ENCODE measurements at places on chromosomes 7 and 10. TPM values are rescaled to one million over a fixed set of nuclear protein-coding genes. Genes with fewer than 3 reads are reported as not detected.

The PON1 gene
- 0.24 TPM for total RNA-seq

DNA sequence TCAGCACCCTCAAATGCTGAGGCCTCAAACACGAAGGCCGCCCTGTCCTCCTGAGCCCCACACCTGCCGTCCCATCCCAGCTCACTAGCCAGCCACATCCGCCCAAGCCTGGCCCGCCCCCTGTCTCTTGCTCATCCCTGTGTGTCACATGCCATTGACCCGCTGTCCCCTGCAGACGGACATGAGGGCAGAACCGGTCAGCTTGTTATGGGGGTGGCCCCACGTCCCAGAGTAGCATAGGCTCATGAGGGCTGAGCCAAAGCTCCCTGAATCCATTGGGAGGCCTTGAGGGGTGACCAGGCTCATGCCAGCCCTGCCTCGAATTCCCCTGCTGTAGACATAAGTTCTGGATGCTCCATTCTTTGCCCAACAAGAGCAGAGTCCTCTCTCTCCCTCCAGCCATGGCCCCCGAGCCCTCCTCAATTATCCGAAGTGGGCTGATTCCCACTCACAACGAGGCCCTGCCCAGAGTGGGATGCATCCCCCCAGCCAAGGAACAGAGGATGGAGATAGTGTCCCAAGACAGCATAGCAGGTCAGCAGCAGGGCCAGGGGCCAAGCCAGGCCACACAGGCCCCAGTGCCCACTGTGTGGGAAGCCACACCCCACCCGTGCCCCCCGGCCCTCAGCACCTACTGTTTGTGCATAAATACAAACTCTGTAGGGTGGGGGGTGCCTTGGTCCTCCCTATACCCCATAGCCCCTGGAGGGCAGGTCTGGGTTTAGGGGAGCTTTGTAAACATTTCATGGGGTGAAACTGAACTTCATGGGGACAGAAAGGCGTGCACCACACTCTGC is 42.1 kb downstream of the EBF3 start:
- DNase-seq = no peak
- no peak overlapping the region for H3K27ac ChIP-seq
- H3K4me3 ChIP-seq = no peak overlapping the region
- H3K36me3 ChIP-seq = no peaks in the 10 kb centered on the region

GRCh38 chr10:88553116-88553752 is 29.9 kb downstream of the RNLS start:
- H3K27me3 ChIP-seq = no peaks in the 10 kb centered on the region
- no peak overlapping the region for H3K4me3 ChIP-seq
- no peaks in the 10 kb centered on the region for H3K36me3 ChIP-seq
- no peak for DNase-seq
- H3K27ac ChIP-seq = no peak overlapping the region
- no peaks in the 10 kb centered on the region for H3K4me1 ChIP-seq

DNA sequence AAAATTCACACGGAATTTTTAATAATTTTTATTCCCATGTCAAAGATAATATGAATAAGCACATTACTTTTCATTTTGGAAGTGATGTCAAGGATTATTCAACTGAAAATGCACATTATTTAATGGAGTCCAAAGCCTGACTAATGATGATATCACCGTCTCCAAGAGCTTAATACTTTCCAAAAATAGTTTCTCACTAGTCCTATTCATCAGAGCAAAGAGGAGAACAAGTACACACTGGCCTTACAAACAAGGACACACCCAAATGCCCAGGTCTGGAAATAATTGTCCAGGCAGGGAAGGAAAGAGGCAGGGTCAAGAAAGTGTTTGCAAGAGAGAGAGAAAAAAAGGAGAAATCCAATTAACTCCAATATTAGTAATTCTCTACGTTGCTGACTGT is 216.8 kb upstream of the CCDC6 start:
- H3K27ac ChIP-seq = no peak overlapping the region
- no peaks in the 10 kb centered on the region for H3K36me3 ChIP-seq
- no peaks in the 10 kb centered on the region for H3K4me1 ChIP-seq
- no peak for DNase-seq
- no peak overlapping the region for H3K4me3 ChIP-seq
- H3K27me3 ChIP-seq = no peaks in the 10 kb centered on the region

- peaks cover 10% of the 10 kb centered on the region for H3K4me1 ChIP-seq
- H3K27me3 ChIP-seq = no peaks in the 10 kb centered on the region
- peaks cover 7% of the 10 kb centered on the region for H3K36me3 ChIP-seq
- no peak for DNase-seq
These were observed 173.5 kb downstream of the ELMO1 start for GRCh38 chr7:37275078-37275710.

GRCh38 chr7:36562121-36562520 is 162.2 kb downstream of the AOAH start:
- no peak overlapping the region for H3K4me3 ChIP-seq
- H3K4me1 ChIP-seq = peaks cover 28% of the 10 kb centered on the region
- no peaks in the 10 kb centered on the region for H3K27me3 ChIP-seq
- H3K27ac ChIP-seq = no peak overlapping the region
- DNase-seq = no peak

The ASB10 gene
- total RNA-seq = not detected

DNA sequence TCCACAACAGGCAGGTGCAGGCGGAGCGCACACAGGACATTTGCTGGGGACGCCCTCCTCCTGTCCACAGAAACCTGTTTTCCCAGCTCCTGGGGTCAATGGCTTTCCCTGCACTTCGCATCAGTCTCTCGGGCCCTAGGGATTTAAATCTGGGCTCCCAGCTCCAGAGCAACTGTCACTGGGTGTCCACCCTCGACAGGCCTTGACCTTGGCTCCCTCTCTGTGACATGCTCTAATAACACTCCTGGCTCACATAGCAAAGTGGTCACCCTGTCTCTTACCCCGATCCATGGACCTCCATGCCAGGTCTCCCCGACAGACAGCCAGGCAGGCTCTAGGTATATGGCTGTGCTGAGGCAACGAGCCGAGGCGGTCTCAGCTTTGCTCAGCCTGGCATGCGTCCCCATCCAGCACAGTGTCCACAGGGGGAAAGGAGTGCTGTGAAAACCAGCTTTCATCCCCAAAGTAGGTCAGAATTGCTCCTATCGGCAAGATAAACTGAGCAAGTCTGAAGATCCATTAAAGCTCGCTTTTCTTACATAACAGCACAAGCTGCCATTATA is 195.6 kb downstream of the TNS3 start:
- H3K27me3 ChIP-seq = no peaks in the 10 kb centered on the region
- H3K4me3 ChIP-seq = no peak overlapping the region
- no peak for DNase-seq
- peaks cover under 1% of the 10 kb centered on the region for H3K4me1 ChIP-seq

- peak overlapping the region; percentile 26 for H3K27ac ChIP-seq
- H3K36me3 ChIP-seq = peaks cover 47% of the 10 kb centered on the region
- no peaks in the 10 kb centered on the region for H3K27me3 ChIP-seq
These were observed 10.6 kb downstream of the VIM start for GRCh38 chr10:17238445-17239291.

The FKBP6 gene
- 0.47 TPM for total RNA-seq

The GPC2 gene
- total RNA-seq = 0.77 TPM

GRCh38 chr10:5895365-5895764 is 5.3 kb downstream of the FBH1 start:
- no peak for DNase-seq
- peaks cover 25% of the 10 kb centered on the region for H3K36me3 ChIP-seq
- no peak overlapping the region for H3K4me3 ChIP-seq
- peaks cover 37% of the 10 kb centered on the region for H3K4me1 ChIP-seq

The CADPS2 gene
- total RNA-seq = 41.1 TPM

The NPSR1 gene
- not detected for total RNA-seq

DNA sequence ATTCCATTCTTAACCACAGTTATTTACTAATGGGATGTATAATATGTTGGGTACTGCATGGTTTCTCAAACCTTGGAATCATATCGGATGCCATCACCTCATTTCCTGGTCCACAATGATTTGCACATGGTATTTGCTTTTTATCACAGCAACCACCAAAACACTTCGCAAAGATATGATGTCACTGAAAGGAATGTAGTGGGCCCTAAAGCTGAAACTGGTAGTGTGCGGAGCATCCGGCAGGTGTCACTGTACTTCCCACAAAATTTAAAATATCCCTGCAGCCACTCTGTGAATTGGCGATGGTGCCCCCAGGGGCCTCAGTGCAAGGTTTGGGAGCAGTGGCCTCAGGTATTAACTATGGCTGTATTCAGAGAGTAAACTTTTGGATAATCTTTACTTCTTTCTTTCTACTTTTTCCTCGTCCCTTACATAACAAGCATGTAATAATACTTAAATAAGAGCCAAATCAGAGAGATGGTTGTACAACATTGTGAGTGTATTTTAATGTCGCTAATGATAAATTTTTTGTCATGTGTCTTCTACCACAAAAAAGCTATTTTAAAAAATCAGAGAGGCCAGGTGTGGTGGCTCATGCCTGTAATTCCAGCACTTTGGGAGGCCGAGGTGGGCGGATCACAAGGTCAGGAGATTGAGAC is 66.2 kb downstream of the FAM241B start:
- H3K4me1 ChIP-seq = no peaks in the 10 kb centered on the region
- no peak overlapping the region for H3K27ac ChIP-seq
- no peak overlapping the region for H3K4me3 ChIP-seq

GRCh38 chr7:14521183-14521582 is 381.4 kb downstream of the DGKB start:
- no peaks in the 10 kb centered on the region for H3K36me3 ChIP-seq
- H3K4me3 ChIP-seq = no peak overlapping the region
- H3K4me1 ChIP-seq = no peaks in the 10 kb centered on the region
- no peaks in the 10 kb centered on the region for H3K27me3 ChIP-seq
- DNase-seq = no peak

The CLCN1 gene
- not detected for total RNA-seq

The SMO gene
- 3.1 TPM for total RNA-seq

The PSD gene
- total RNA-seq = 5.3 TPM

The C10orf53 gene
- total RNA-seq = not detected

DNA sequence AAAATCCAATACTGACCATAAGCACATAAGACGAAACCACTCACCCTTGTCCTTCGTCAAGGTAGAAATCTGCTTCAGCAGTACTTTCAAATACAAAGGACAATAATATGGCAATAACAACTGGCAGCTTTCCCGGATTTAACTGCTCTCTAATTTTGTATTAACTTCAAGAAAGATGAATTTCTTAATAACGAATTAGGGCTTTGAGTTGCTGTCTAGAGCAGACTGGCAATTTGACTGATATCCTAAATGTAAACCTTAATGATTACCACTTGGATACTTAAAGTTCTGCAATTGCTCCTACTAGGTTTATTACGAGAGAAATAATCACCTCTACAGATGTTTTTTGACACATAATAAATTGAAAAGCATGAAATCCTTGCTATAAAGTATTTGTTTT is 418.7 kb downstream of the MAGI2 start:
- H3K4me3 ChIP-seq = no peak overlapping the region
- H3K36me3 ChIP-seq = no peaks in the 10 kb centered on the region
- H3K27me3 ChIP-seq = no peaks in the 10 kb centered on the region

DNA sequence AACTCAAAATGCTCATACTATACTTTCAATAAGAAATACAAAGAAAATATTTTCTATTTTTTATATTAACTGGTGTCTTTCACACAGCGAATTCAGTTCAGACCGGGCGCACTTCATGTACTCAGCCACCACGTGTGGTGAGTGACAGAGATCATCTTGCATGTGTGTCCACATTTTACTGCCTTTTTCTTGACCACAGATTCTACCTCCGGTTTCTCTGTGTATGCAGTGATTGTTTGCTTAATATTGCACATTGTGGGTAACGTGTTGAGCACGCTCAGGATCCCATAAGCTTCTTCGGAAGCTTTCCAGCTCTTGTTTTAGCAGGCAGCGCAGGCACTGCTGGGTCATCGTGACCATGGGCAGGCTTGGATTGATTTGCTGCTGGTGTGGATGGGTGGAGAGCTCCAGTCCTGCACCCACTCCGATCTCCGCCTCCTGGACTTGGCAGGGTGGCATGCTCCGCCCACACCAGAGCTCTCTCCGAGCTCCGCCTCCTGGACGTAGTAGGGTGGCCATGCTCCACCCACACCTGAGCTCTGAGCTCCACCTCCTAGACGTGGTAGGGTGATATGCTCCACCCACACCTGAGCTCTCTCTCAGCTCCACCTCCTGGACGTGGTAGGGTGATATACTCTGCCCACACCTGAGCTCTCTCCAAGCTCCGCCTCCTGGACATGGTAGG is 253.3 kb downstream of the DIP2C start:
- H3K4me1 ChIP-seq = no peaks in the 10 kb centered on the region
- no peak for DNase-seq
- no peak overlapping the region for H3K4me3 ChIP-seq
- H3K27ac ChIP-seq = no peak overlapping the region
- H3K36me3 ChIP-seq = peaks cover 15% of the 10 kb centered on the region

DNA sequence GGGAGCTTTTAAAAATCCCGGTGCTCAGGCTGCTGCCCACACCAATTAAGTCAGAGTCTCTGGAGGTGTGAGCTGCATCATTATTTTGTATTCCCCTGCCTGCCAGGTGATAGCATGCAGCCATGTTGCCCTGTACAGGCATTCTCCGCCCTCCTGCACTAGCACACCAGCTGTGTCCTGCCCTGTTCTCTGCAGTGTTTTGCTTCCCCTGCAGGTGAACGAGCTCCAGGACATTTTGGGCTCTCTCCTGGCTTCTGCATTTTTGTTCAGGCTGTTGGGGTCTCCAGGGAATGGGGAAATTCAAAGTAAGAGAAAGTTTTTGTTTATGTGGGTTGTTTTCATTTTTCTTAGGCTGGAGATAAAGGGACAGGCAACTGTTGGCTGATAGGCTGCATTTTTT is 271.0 kb upstream of the COBL start:
- no peaks in the 10 kb centered on the region for H3K36me3 ChIP-seq
- no peaks in the 10 kb centered on the region for H3K27me3 ChIP-seq
- H3K4me3 ChIP-seq = no peak overlapping the region

GRCh38 chr10:86062198-86062550 is 304.4 kb downstream of the GRID1 start:
- no peak overlapping the region for H3K27ac ChIP-seq
- DNase-seq = no peak
- no peaks in the 10 kb centered on the region for H3K36me3 ChIP-seq
- H3K4me1 ChIP-seq = no peaks in the 10 kb centered on the region

The LIPM gene
- not detected for total RNA-seq

DNA sequence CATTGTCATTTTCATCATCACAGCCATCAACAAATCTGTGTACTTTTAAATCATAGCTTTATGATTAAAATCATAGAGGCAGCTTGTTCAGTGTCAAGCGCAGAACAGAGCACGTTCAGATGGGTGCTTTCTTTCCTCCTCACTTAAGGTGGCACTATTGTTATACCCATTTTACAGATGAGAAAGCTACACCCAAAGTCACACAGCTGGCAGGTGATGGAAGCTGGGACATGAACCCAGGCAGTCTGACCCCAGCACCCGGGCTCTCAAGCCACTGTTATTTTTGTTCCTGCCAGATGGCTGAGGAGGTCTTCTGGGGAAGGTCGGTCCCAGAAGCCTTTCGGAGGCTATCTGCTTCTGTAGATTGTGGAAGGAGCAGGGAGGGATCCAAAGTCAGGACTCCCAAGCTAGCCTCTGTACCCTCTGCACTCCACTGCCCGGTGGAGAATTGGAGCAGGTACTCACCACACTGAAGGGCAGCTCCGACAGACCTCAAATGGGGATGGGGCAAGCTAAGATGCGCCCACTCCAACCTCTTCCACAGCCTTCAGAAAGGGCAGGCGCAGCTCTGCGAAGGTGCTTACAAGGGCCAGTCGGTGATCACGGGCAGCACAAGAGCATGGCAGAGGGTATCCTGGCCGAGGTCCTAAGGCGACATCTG is 610 bp downstream of the AVPI1 start:
- peak overlapping the region; percentile 90 for H3K27ac ChIP-seq
- peak overlapping the region; percentile 79 for H3K4me3 ChIP-seq

- H3K27ac ChIP-seq = no peak overlapping the region
- H3K4me1 ChIP-seq = no peaks in the 10 kb centered on the region
- no peaks in the 10 kb centered on the region for H3K36me3 ChIP-seq
- no peak overlapping the region for H3K4me3 ChIP-seq
These were observed 114.2 kb downstream of the C10orf105 start for GRCh38 chr10:71605263-71605962.

The HPS6 gene
- total RNA-seq = 21.8 TPM

Measured in lower lobe of right lung (tissue), 2 donors.